ENCODE measurements at places on chromosomes 11 and 22.

- no peak for DNase-seq
Observed at GRCh38 chr11:6298605-6299004, 21.7 kb downstream of the CAVIN3 start.

- no peak for DNase-seq
Observed at GRCh38 chr22:40637183-40638150, 948 bp upstream of the MRTFA start.

- no peak for DNase-seq
Observed at GRCh38 chr11:26227301-26227746, 104.6 kb upstream of the ANO3 start.

DNA sequence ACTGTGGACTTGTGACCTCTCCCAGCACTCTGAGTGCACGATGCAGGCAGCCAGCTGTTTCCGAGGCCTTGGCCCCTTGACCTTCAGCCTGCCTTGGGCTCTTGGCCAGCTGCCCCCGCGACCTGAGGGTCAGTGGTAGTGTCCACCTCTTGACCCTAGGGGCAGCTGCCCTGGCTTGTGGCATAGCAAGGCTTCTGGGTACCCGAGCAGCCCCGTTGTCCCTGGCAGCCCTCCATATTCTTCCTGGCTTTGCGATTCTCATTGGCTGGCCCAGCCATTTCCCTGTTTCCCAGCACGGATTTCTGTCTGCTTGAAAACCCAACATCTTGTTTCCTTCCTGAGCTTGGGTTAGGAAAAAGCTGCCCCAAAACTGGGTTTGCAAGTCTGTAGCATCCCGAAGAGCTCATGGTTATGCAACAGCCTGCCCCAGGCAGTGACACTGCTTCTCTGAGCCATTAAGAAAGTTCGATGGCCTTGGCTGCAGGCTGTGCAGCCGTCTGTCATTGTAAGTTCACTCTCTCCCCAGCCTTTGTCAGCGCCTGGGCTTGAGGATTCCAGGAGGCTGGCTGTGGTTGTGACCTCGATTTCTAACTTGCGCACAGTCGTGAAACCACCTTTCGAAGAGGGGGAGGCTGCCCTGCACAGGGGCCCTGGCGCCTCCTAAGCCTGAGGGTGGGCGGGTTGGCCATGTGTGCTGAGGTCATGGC lies 48.8 kb downstream of the FBLN1 start:
- no peak for DNase-seq

- DNase-seq, result no peak
Observed at GRCh38 chr11:70126494-70126893, 48.4 kb downstream of the ANO1 start.

DNA sequence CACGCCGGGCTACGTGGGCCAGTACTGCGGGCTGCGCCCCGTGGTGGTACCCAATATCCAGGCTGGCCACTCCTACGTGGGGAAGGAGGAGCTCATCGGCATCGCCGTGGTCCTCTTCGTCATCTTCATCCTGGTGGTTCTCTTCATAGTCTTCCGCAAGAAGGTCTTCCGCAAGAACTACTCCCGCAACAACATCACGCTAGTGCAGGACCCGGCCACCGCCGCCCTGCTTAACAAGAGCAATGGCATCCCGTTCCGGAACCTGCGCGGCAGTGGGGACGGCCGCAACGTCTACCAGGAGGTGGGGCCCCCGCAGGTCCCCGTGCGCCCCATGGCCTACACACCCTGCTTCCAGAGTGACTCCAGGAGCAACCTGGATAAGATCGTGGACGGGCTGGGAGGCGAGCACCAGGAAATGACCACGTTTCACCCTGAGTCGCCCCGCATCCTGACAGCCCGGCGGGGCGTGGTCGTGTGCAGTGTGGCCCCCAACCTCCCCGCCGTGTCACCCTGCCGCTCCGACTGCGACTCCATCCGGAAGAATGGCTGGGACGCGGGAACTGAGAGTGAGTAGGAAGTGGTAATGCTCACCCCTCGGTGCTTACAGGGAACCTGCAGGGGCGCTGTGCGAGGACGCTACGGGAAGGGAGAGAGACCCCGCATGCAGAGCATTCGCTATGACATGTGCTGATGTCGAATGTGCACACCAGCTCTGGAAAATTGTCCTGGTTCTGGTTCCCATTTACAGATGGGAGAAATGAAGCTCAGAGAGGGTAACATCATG lies 86.4 kb upstream of the MTNR1B start:
- no peak for DNase-seq
